ENCODE measurements at places on chromosomes 2 and 18.

DNA sequence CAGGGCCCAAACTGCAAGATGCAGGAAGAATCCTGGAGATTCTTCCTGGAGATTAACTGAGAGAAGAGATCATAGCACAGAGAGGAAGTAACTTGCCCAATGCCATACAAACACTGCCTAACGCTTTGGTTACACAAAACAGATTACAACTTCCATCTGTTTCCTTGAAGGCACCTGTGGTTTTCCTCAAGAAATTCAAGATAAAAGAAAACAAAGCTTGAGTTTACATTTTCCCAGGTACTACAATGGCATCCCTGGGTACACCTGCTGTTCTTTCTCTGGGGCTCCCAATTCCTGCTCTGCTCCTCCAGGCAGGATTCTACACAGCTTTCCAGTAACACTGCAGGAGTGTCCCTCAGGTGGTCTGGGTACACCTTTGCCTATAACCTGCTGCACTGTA, 781.9 kb upstream of the ID2 start:
- DNase-seq, result no peak

DNA sequence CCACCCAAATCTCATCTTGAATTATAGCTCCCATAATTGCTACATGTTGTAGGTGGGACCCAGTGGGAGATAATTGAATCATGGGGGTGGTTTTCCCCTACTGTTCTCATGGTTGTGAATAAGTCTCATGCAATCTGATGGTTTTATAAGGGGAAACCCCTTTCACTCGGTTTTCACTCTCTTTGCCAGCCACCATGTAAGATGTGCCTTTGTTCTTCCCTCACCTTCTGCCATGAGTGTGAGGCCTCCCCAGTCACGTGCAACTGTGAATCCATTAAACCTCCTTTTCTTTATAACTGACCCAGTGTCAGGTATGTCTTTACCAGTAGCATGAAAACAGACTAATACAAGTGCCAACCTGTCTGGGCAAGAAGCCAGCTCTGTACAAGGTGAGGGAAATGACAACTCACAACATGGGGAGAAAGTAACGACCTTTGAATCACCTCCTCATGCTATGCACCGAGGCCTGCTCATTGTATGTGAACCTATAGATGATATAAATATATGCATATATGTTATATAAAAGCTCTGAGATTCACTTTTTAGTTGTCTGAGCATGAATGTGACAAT, 162.2 kb downstream of the ALPK2 start:
- no peak for DNase-seq

- no peak for DNase-seq
These were observed 234.1 kb downstream of the INSIG2 start for GRCh38 chr2:118322406-118322805.

DNA sequence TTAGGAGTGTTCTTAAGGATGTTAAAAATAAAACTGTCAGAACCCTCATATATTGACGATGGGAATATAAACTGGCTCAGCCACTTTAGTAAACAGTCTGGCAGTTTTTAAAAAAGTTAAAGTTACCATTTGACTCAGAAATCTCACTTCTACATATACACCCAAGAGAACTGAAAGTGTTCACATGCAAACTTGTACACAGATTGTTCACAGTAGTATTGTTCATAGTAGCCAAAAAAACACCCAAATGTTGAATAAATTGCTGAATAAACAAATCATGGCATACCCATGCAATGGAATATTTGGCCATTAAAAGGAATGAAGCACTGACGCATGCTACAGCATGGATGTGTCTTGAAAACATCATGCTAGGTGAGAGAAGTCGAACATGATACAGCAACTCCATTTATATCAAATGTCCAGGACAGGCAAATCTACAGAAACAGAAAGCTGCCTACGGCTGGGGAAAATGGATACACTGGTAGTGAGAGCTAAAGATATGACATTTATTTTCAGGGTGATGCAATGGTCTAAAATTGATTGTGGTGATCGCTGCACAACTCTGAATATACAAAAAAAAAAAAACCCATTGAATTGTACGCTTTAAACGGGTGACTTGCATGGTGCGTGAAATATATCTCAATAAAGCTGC, 10.1 kb downstream of the RPL31 start:
- no peak for DNase-seq

- DNase-seq, result no peak
These were observed 225.3 kb upstream of the AGAP1 start for GRCh38 chr2:235268535-235268934.

DNA sequence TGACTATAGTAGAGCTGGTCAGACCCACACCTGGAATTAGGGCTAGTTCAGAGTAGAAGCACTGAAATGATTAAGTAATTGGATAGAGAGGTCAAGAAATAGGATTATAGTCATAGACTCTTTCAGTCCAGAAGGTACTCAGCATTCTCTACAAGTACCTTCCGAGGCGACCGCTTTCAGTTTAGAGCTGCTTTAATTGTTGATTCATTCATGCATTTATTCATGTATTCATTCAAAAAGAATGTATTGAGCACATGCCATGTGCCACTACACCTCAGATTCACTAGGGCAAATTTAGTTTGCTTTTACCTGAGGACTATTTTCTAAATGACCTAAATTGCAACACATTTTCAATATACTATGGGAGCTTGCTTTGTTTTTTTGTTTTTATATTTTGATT, 48.7 kb downstream of the CRIM1 start:
- no peak for DNase-seq

GRCh38 chr2:232418466-232419244, 12.0 kb downstream of the ALPG start:
- DNase-seq, result no peak

DNA sequence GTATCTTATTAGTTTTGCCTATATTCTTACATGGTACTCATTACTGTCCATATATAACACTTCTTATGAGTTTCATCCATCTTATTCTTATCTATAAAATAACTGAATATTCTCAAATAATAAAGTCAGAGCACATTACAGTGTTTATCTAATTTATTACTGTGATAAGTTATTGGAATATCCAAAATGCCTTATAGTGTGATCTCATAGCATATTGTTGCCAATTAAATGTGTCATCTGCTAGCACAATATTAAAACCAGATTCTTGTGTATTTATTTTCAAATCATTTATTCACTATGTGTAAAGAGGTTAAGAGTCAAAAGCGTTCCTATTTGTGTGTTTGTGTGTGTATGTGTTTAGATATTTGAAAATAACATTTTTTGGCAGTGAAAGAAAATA, 151.9 kb downstream of the WDR7 start:
- no peak for DNase-seq

DNA sequence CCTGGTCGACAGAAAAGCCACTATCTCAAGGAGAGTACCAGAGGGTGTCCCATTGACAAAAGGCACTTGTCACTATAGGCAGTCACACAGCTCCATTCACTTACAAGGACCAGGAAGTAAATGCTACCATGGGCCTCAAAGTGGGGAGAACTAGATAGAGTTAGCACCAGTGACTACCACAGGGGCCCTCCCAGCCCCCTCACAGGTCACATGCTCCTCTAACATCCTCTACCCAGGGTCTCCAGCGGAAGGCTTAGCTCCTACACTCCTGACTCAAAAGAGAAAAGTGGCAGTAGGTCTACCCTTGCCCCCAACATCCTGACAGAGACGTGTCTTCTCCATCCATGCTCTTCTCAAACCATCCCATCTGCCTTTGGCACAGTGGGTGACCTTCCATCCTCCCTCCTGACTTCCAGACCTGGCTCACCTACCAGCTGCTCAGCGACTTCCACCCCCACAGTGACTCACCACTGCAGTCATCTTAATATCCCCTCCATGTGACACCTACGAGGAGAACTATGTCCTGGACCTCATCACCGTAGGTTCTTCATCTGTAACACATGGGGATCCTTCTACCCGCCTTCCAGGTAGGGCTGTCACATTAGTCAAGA, 5.6 kb upstream of the DNMT3A start:
- no peak for DNase-seq

DNA sequence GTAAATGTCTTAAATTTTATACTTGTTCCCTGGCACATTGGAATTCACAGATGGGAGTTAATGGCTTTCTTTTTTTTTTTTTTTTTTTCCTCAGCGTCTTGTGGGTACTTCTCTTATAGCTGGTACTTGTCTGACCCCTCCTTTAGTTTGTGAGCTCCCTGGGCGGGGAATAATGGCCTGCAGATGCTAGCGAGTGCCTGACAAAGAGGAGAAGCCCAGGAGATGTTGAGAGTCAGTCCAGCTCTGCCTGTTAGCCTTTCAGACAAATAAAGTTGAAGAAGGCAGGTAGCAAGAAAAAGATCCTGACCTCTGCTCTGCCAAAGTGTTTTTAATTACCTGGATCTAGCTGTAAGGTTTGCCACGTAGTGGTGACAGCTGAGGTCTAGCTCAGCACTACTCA, 6.6 kb downstream of the BCL2L11 start:
- DNase-seq, result no peak

GRCh38 chr2:69499242-69499641, 62.0 kb upstream of the NFU1 start:
- no peak for DNase-seq

DNA sequence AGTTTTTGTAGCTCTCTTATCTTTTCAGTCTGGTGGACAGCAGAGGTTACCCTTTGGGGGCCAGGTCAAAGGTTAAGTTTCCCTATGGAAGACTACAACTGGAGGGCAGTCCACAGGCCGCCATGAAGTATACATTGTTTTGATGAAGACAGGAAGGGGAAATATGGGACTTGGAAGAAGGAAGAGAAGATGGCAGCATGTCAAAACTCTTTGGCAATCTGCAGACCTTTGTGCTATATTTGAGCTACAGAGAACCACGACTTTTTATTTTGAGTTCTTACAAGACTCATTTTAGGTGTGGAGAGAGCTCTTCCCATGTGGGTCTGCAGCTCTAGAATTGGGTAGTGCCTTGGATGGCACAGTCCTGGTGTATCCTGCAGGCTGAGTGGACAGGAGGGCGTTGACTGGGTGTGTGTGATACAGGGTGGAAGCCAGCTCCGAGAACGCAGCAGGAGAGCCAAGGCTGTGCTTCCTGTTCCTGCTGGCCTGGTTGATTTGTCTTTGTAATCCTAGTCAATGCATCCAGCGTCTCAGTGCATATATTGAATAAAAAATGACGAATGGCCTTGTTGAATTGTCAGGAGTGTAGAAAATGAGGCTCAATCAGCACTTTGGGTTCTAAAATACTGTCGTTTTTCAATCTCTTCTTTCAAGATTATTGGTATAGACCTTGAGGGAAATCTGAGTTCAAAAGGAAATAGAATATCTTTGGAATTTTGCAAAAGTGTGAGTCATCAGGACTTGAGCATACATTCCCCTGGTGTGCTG, 11.5 kb downstream of the ITGA6 start:
- DNase-seq, result no peak

GRCh38 chr2:237662671-237663093, 35.3 kb downstream of the LRRFIP1 start:
- DNase-seq, result peak; percentile 48

- no peak for DNase-seq
These were observed 122.0 kb downstream of the VIT start for GRCh38 chr2:36818542-36818941.

- DNase-seq, result no peak
These were observed 11.0 kb downstream of the IL18R1 start for GRCh38 chr2:102366406-102367112.
